A172 (cell line): ENCODE measurements at places on chromosomes 5 and 9.

DNA sequence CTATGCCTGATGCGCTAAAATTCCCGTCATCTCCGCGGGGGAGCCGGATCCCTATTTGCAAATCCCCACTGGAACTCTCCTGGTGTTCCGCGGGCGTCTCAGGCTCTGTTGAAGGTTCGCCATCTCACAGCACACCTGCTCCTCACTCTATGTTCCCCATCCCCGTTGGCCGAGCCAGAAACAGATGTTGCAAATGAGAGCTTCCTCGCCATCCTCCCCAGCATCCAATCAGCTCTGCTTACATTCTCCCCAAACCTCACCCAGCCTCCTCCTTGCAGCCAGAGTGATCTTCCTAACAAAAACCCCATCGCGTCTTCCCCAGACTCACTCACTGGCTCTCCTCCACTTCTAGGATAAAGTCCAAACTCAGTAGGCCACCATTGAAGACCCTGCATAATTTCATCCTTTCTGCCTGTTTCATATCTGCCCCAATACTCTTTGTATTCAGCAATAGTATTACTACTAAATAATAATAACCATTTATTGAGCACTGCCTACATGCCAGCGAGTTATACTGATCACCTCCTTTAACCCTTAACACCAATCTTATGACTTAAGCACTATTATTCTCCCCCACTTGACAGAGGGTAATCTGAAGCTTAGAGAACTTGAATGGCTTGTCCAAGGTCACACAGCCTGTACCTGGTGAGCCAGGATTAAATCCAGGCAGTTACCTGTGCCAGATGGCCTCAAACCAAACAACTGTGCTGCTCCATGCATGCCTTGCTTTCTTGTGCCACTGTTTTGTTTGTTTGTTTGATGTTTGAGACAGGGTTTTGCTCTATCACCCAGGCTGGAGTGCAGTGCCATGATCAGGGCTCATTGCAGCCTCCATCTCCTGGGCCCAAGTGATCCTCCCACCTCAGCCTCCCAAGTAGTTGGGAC, 14.0 kb downstream of the AQP7 start:
- no peak for DNase-seq

GRCh38 chr9:69976152-69976551, 67.5 kb upstream of the MAMDC2 start:
- DNase-seq = peak; percentile 97

DNA sequence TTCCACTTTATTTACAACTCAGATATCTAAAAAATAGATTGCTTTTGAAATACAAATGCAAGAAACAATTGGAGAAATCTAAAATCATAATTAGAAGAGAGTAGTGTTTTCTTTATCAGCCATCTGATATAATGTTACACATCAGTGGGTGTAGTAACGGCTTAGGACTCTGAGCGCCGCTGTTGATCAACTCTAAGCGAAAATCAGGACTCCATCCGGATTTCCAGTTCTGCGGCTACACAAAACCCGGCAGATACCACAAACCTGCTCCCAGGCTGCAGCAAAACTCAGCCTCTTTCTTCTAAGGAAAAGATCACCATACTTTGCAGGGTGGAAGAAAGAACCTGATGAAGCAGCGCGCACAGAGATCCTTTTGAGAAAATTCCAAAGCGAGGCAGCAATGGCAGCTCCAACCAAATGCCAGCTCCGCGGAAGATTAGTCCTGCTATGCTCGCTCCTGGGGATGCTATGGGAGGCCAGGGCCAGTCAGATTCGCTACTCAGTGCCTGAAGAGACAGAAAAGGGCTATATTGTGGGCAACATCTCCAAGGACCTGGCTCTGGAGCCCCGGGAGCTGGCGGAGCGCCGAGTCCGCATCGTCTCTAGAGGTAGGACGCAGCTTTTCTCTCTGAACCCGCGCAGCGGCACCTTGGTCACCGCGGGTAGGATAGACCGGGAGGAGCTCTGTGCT, at the start of gene PCDHGA9:
Gene PCDHGA9 (plus strand): TSS at position 226 of the 691 bp plus-strand sequence. CDS start 175 bp downstream, at position 401.
- peak; percentile 42 for DNase-seq

GRCh38 chr5:84306601-84307000, 78.1 kb downstream of the EDIL3 start:
- no peak for DNase-seq

- DNase-seq = no peak
These were observed 192.5 kb upstream of the ZNF462 start for GRCh38 chr9:106670418-106670817.

DNA sequence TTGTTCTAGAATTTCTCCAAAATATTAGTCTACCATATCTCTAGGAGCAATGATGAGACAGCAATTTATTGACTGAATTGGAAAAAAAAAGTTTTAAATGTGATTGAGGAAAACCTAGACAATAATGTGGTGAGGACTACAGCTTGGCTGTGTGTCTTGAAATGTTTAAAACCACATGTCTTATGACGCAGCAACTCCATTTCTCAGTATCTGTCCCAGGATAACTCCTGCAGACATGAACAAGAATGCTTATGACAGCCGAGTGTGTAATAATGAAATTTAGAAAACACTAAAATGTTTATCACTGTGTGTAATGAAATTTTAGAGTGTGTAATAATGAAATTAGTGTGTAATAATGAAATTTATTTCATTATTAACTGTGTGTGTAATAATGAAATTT, 254.1 kb upstream of the DAPK1 start:
- DNase-seq = no peak

DNA sequence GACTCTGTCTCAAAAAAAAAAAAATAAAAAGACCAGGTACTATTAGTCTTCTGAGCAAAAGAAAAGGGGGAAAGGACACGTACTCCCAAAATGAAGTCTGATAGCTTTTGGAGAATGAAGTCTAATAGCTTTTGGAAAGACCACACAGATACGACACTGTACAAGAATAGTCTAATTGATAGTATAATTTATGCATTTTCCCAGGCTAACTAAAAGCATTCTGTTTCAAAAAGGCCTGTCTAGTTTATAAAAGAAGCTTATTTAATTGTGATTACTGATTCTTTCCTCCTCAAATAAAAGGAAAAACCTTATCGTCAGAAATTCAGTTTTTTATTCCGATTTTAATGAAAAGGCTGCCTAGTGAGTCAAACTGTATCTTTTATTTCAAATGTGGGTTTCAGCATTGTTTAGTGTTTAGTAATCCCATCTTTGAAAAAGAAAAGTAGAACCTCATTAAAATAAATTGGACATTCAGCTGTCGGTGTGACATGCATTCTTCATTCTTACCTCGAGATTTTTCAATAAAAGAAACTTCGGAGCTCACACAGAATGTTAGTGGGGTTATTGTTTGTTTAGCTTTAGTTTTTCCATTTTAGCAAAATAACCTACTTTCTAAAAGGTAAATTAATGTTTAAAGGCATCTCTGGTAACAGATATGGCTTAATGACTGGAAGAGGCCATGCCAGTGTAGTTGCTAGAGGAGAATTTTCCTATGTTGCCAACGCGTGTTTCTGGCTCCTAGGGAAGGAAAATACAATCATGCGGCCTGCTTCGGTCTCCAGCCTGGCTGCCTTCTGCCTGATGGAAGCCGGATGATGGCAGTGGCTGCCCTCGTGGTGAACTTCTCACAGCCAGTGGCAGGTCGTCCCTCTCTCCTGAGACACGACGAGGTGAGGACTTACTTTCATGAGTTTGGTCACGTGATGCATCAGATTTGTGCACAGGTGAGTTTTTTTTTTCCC, 70.0 kb downstream of the NLN start:
- no peak for DNase-seq

DNA sequence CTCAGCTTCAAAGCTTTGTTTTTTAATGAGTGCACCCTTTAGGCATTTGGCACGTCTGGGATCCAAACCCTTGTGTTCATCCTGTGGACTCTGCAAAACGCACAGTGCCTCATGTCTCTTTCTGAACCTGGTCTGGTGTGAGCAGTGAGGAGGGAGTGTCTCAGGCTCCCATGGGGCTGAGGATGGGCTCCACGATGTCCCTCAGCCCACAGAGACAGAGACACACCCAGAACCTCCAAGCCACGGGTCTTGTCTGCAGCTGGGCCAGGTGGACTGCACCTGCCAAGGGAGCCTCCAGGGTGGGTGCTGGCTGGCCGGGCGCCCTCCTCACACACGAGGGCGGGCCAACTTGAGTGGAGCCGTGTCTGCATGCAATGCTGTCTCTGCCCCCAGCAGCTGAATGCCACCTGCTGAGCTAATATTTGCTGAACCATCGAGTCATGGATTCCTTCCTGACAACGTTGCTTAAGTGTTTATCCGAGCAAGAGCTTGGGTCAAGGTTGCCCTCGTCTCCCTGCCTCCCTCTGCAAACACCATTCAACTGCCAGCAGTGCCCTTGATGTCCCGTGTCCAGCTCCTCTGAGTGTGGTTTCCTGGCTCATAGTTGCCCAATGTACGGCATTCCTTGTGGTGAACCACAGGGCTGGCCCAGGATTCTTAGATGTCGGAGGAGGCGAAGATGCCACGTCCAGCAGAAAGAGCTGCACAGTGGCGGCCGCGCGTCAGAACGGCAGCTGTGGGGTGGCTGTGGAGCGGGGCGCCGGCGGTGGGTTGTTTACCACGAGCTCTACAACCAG, 31.4 kb upstream of the LPCAT1 start:
- DNase-seq = peak; percentile 91

DNA sequence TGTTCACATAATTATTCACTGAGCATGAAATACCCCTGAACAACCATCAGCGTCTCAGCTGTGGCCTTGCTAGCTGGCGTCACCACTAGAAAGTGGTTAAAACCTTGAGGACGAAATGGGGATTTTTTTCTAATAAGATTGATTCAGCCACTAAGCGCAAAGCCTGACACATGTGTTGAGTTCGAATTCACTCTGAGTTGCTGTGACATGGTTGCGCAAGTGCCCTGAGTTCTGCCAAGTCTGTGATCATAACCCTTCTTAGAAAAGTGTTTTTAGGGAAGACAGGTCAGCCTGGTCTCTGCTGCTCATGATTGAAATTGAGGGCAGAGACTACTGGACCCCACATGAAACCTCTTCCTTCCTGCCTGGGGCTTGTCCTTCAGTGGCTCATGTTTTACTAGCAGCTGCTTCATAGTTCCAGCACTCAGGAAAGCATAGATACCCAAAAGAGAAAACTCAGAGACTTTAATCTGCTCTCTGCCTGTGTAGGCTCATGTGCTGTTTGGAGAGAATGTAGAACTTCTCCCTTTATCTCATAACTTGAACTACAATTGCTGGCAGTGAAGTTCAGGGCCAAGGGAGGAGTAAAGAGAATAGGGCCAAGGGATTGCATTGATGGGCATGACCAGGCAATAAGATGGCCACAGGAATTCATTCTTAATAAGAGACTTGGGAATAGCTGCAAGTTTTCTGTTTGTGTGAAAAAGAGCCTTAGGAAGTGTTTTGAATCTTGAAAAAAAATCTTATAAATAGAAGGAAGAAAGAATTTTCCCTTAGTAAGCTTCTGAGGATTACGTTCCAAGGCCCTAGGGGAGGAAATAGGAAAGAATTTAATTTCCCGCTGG, 66.8 kb upstream of the CXCL14 start:
- no peak for DNase-seq

DNA sequence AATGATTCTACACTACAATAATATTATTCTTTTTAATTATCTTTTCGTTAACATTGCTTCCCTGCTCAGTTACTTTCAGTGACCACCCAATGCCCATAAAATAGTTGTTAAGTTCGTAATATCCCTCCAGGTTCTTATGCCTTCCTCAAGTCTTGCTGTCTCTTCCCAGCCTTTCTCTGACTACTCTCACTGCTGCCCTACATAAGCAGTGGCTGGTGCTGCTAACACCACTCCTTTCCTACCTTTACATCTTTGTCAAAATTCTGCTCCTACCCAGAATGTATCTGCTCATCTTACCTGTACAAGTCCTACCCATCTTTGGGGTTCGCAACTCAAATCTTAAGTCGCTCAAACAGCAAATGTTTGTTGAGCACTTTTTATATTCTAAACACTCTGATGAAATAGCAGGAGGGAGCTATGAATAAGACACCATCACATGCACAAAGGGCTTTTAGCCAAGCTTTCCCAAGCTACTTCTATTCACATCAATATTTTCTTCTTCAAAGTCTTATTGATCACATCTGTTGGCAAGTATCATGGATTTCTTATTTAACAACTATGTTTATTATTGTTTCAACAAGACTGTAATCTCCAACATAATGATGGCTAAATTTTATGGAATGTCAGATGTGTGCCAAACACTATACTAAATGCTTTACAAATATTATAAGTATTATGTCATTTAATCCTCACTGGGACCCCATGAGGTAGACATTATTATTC, 29.5 kb downstream of the SLC25A46 start:
- no peak for DNase-seq

DNA sequence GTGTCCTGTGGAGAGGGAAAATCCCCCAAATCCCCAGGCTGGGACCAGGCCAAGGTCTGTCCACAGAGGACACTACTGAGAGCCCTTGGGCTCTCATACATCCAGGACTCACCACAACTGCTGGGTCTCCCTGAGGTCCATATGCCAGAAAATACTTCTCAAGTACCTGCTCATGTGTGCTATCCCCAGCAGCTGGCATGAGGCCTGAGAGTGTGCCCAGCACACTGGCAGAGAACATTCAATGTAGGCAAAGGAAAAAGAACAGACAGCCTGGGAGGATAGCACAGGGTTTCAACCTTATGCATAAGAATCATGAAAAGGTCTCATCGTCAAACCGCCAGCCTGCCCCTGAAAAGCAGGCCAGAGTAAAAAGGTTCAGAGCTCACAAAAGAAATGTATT, 154.1 kb upstream of the TAS2R1 start:
- DNase-seq = no peak

DNA sequence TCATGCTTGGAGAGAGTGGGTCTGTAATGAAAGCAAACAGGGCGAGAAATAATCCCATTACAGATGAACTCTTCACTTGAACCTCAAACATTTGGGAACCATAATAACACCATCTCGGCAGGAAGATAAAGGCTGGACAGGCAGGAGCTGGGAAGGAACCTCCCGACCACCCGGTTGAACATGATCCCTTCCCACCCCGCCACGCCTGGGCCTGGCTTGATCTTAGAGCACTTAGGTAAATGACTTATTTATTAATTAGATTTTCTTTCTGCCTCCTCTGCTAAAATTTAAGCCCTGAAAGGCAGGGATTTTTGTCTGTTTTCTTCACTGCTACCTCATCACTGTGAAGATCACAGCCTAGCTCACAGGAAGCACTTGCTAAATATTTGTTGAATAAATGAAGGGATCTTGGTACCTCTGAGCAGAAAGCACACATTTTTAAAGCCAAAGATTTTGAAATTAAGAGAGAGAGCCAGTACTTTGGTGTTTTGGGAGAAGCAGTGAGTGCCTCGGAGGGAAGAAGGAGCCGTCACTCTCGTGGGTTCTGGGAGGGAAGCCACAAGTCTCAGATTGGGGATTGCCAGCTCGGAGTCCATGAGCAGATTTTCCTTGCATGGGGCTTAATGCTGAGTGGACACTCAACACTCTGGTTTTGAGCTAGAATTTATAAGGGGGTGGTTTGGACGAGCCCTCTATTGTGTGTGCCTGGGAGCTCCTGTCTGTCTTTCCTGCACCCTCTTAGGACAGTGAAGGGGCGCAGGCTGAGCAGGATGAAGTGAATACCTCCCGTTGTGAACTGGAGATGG, 133.3 kb downstream of the MACROH2A1 start:
- no peak for DNase-seq

DNA sequence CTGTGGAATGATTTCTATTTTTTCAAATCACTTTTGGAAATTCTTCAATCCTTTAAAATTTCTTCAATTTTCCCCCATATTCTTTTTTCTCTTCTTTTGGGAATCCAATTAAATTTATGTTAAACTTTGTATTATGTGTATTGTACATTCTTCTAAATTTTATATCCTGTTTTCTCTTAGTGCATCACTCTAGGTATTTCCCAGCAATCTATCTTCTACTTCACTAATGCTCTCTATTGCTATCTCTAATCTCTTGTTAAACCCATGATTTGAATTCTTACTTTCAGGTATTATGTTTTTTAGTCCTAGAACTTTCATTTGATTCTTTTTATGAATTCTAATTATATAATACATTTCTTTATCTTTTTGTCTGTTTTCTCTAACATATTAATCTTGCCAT, 23.4 kb upstream of the SLC24A2 start:
- no peak for DNase-seq
